ENCODE measurements at places on chromosomes 4 and X.

DNA sequence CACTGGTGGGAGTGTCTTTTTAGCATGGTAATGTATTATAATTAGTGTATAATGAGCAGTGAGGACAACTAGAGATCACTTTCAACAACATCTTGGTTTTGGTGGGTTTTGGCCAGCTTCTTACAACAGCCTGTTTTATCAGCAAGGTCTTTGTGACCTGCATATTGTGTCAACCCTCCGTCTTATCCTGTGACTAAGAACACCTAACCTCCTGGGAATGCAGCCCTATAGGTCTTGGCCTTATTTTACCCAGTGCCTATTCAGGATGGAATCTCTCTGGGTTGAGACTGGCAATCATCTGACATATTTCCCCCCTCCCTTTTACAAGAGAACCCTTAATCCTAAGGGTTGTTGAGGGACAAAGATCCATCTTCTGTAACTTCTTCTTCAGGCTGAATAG, 21.9 kb upstream of the ADH4 start:
- DNase-seq: no peak

- DNase-seq: no peak
Measured at GRCh38 chr4:140654495-140654814, 85.7 kb upstream of the UCP1 start.

DNA sequence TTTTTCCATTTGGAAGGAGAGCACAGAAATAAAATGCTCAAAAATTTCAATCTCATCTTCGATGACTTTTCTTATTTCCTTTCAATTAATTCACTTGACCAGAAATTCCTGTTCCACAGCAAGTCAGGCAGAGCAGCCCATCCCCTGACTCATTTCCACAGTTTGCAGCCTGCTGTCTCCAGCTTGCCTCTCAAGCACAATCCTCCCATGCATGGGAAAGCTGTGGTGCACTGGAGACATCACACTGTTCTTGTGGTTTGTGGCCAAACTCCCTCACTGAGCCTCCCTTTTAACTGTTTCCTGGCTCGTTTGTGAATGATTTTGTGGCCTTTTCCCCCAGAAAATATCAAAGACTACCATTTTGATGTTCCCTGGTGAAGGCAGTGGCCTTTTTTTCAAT, 114.0 kb upstream of the ENPEP start:
- DNase-seq: no peak

DNA sequence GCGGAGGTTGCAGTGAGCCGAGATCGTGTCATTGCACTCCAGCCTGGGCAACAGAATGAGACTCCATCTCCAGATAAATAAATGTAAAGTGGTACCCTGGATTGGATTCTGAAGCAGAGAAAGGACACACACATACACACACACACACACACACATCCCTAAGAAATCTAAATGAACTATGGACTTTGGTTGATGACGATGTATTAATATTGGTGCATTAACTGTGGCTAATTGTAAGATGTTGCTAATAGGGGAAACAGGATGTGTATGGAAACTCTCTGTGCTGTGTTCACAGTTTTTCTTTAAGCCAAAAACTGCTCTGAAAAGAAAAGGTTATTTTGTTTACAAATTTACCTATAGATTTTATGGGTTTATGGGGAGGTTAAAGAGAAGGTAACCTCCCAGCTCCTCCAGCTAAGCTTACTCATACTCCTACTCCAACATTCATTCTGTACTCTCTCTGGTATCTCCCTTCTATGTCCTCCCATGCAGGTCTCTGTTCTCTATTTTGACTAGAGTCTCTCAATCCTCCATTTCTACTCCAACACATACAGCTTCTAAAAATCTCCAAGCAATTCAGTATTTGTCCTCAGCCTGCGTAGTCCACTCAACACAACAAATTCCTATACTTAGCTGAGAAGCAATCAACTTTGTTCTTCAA, 46.5 kb upstream of the RELL1 start:
- no peak for DNase-seq

DNA sequence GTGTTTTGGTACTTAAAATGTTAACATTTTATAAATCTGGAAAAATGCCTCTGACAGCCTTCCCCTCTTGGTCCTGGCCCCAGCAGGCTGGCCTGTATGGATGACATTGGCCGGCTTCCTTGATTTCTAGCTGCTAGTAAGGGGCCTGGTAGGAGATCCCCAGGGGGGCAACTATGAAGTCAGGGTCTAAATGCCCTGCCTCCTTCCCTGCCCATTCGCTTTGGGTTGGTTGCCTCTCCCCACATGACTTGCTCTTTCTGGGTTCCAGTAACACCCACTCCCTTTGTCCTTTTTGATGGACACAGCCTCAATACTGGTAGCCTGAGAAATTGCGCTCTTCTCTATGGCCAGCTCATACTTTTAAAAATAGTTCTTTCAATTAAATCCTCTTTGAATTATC, 78.0 kb upstream of the MAD2L1 start:
- DNase-seq: no peak

GRCh38 chrX:53031380-53031779, 17.2 kb upstream of the GPR173 start:
- DNase-seq: no peak

GRCh38 chr4:6381571-6382123, 90.8 kb downstream of the PPP2R2C start:
- no peak for DNase-seq

GRCh38 chr4:81758574-81759264, 287.0 kb upstream of the RASGEF1B start:
- no peak for DNase-seq

DNA sequence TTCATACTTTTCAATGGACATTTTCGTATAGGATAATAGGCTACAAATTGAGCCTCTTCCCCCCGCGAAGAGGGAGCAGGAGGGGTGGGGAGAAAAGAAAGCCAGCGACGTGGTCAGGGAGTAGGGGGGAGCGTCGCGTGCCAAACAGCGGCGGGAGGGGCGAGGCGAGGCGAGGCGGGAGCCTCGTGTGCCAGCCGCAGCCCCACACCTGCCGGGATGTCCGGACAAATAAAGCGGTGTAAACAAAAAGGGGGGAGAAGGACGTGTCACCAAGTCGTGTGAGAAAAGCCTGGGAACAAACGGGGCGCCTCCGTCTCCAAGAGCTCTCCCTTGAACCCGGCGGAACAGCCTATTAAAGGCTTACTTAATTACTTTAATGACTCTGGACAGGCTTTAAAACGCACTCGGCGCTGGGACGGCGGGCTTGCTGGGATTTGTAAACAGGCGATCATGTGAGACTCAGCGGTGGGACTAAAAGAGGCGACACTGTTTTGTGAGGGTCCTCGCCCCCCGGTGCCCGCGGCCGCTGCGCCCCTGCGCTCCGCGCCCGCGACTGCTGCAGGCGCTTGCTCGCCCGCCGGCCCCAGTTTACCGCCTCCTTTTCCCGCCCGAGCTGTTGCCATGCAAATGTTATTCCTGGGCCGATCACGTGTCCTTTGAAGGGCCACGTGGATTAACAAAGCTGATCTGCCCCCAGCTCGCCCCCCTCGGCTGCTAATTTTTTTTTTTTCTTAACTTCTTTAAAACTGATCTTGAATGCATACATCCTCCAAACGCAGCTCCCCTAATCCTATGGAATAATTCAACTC, at the start of gene HELT:
HELT (plus strand) TSS at position 527 of the 809 bp plus-strand sequence. CDS start 439 bp downstream, outside the sequence.
- no peak for DNase-seq

GRCh38 chr4:74501579-74501978, 56.6 kb downstream of the AREG start:
- DNase-seq: no peak

- no peak for DNase-seq
Measured at GRCh38 chr4:13316354-13316753, 167.8 kb downstream of the RAB28 start.

DNA sequence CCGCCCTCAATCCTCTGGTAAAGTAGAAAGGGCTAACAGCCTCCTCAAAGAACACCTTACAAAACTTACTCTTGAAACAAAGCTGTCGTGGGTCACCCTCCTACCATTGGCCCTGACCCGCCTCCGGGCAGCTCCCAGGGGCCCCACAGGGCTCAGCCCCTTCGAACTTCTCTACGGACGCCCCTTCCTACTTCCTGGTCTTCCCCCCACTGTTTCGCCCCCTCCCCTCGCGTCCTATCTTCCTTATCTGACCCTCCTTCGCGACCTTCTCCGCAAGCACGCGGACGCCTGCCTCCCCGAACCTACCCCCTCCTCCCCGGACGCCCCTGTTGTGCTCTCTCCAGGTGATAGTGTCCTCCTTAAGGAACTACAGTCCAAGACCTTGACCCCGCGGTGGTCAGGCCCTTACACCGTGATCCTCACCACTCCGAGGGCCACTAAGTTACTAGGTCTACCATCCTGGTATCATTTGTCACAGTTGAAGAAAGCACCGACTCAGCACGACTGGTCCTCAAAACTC, 963.1 kb downstream of the RPA4 start:
- DNase-seq: no peak

DNA sequence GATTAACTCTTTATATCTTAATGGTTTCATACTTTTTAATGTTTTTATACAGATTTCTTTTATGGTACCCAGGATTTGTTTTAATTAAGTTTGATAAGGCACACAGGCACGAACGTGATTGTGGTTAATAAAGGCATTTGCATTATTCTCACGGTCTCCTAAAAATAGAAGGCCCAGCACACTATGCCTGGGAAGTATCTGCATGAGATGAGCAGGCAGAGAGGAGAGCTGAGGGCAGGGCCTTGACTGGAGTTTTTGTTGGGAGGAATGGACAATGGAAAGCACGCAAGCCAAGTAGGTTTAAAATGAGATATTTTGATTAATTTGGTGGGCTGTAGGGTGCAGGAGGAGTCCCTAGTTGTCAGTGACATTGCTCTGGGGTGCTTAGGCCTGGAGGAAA, 1714.3 kb upstream of the PCDH7 start:
- DNase-seq: no peak
